NCI-H187 treated with DMSO at 0.1 percent for 48 hours (cell line): ENCODE measurements at places on chromosomes 16 and 17.

DNA sequence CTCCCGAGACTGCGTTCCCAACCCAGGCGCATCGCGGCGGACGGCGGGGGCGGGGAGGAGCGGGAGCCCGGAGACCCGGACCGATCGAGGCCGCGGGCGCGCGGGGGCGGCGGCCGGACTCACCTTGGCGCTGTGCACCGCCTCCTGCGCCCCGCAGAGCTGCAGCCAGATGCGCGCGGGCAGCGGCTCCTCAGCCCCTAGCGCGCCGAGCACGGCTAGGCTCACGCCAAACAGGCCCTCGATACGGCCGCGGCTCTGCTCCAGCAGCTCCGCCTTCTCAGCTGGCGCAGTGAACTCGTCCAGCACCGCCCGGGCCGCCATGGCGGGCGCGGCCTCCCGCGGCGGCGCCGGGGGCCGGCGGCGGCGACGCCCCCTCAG, 339 bp downstream of the N4BP1 start:
- DNase-seq: no peak

GRCh38 chr17:60398227-60398959, 6.5 kb upstream of the USP32 start:
- no peak for DNase-seq

- no peak for DNase-seq
Observed at GRCh38 chr17:36933512-36934143, 3.6 kb upstream of the LHX1 start.

DNA sequence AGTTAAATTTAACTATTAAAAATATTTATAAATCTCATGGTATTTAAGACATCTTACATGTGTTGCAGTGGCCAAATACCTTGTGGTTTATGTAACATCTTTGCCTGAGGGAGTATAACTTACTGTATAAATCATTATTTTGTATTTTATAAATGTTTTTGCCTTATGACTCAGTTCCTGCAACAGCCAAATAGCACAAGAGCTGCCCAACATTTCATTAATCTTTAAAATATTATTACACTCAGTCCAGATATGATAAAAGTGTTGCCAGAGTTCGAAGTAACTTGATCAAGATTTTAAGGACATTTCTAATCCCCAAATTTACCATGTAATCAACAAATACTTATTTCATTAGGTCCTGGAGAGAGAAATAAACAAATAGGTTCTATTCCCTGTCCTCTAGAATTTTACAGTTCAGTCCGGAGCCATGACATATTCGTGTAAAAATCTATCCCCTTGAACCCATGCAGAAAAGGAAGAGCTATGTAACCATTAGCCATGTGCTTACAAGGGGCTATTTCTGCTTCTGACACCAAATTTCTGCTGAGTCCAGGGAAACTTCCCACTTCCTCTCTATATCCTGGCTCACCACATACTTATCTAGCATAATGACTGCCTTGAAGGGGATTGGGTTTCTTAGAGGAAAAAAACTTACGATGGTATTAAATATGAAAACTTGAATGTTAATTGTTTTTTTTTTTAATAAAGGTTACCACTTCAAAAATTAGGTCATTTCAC, 44.0 kb downstream of the IRX6 start:
- no peak for DNase-seq

GRCh38 chr17:70374496-70374895, 205.2 kb downstream of the KCNJ2 start:
- DNase-seq: no peak

DNA sequence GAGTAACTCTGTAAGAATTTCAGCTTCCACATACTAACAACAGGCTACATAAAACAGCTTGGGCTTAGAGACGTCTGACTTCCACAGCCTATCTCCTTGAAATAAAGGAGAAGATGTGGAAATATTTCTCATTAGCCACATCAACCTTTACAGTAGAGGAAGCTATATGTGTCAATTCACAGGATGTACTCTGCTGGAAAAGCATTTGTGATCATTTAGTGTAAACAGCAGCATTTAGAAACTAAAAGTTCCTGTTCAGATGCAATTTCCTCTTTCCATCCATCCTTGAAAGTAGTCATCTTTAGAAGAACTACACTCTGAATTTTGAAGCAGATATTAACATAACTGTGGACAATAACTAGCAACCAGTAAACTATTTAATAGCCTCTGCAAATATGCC, 46.2 kb downstream of the XPO6 start:
- DNase-seq: no peak

DNA sequence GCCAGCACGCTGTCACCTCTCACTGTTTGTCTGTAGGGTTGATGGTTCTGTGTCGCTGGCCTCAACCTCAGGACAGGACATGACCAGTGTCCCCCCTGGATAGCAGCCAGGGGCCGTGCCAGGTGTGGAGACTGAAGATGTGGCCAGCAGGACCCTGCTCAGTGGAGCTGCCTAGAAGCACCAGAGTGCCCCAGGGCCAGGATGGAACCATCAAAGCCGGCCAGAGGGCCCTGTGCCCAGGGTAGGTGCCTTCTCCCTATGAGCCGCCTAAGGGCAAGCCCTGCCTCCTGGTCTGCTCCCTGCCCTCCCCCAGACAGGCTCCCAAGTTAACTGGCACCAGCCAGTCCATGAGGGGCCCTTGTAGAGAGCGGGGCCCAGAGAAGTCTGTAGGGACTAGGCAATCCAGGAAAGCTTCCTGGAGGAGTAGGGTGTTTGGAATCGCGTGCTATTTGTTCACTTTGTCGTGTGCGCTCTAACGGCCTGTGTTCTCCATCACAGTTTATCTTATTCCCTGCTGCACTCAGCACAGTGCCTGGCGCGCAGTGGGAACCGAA, 546 bp upstream of the NDUFB10 start:
- no peak for DNase-seq

DNA sequence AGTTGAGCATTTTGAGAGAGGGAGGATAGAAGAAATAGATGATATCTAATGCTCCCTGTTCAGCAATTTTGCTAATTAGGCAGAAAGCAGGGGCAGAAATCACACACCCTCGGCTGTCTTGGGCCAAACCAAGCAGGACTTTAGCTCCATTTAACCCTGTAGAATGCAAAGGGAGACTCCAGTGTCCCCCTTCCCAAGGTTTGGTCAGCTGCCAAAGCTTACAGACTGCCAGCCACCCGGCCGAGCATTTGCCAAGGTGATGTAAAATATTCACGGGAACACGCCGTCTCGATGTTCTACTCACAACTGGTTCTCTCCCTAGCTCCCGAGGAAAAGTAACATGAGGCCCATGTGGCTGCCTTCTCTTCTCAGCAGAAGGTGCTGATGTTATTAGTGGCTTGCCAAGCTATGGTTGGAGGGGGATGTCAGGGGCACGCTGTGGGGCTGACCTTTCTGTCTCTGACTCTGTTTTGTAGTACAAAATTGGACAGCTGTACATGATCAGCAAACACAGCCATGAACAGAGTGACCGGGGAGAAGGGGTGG, 155.3 kb downstream of the PITPNC1 start:
- no peak for DNase-seq

- DNase-seq: no peak
Observed at GRCh38 chr17:9268546-9268945, 247.2 kb downstream of the NTN1 start.

GRCh38 chr17:57762452-57763395, 17.6 kb upstream of the CCDC182 start:
- no peak for DNase-seq

DNA sequence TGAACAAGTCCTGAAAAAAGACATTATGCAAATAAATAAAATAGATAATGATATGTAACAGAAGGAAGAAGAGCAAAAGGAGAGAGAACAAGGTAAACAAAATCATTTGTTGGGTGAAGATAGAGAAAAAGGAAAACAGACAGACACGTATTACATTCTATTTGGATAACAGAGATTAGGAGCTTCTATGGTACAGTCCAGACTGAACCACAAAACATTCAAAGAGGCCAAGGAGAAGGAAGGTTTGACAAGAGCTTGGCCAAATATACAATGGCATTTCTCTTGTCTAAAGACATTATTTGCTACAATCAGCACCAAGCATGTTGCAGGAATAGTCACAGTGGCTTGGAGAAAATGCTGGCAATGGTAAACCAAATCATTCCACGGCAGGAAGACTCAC, 29.2 kb downstream of the SMG6 start:
- DNase-seq: no peak

DNA sequence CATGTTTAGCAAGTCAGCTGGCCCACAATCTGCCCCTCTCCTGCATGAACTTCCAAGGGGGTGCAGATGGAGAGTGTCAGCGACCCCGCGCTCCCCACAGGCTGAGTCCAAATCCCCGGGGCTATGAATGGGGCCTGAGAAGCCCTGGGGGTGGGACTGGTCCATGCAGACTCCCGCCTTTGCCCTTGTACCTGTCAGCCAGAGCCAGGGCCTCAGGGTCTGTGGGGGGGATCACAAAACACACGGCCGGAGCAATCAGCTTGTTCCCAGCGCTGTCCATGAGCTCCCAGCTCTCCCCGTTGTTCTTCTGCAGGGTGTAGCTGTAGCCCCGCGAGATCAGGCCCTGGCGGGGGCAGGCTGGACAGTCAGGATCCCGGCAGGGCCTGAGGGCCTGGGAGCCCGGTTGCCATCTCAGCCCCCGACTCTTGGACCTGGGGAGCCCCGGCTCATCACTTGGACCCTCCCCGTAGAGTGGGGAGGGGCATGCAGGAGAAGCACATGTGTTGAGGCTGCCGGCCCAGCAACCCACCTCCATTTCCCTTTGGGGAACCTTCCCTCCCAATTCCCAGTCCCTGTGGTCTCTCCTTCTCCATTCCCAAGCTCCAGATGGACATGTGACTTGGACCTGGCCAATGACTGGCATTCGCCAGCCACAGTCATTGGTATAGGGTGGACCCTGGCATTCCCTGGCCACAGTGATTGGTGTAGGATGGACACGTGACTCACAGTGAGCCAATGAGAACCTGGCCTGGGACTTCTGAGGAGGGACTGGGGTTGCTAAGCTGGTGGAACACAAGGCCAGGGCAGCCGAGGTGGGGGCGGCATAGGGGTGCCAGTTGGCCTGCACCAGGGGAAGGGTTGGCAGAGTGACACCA, 42.4 kb downstream of the PPL start:
- no peak for DNase-seq

- no peak for DNase-seq
Observed at GRCh38 chr16:65950211-65950610, 416.3 kb upstream of the CDH5 start.

DNA sequence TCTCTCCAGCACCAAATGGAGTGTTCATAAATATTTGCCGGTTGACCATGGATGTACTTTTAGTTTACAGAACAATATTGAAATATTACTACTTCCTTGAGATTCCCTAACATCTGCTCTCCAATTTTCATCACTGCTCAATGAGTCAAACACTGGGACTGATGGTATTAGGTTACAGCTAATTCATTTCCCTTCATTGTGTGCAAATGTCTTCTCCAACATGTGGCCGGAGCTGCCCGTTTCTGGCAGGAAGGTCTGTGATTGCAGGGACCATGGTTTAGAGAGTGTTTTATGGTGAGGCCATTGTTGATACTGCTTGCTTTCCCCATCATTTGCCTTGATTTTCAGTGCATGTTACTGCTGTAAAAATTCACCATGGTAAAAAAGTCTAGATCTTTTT, 209.3 kb downstream of the HS3ST3B1 start:
- no peak for DNase-seq

- DNase-seq: no peak
Observed at GRCh38 chr17:1616101-1616500, 12.5 kb downstream of the SLC43A2 start.

DNA sequence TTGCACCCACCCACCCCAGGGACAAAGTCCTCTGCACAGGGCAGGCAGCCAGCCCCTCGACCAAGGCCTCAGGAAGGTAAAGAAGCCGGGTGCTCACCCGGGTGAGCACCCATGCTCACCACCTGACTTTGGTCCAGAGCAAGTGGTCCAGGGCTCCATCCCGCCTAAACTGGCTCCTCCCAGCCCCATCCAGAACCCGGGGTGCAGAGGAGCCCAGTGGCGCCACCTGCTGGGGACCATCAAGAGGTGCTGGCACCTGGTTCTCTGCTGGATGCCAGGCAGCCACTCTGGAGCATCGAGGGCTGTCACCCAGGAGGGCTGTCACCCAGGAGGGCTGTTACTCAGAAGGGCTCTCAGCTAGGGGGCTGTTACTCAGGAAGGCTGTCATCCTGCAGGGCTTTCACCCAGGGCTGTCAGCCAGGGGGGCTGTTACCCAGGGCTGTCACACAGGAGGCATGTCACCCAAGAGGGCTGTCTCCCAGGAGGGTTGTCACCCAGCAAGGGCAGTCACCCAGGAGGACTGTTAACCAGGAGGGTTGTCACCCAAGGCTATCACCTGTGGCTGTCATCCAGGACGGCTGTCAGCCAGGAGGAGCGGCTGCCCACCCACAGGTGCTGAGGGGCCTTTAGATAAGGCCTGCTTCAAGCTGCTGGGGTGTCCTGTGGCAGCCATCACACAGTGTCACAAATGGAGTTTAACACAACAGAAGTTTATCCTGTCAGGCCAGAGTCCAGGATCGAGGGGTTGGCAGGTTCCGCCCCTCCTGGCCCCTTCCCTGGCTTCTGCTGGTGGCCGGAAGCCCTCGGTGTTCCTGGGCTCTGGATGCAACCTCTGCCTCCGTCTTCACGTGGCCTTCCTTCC, 98.5 kb downstream of the TNFRSF13B start:
- DNase-seq: no peak

DNA sequence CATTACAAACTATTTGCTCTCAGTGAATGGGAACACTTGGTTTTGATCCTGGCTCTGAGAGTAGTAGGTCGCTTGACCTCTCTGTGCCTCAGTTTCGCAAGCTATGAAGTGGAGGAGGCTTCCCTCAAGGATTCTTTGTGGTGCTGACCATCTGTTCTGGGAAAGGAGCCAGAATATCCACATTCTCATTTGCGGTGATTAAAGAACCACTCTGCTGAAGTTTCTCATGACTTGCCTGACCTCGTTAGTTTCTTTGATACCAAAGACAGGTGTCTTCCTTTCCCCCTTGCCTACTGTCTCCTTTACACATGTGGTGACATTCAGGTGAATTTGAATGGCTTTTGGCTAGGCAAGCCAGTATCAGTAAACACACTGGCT, 116.0 kb downstream of the SNX29 start:
- DNase-seq: no peak

GRCh38 chr17:70343114-70343513, 173.8 kb downstream of the KCNJ2 start:
- no peak for DNase-seq

DNA sequence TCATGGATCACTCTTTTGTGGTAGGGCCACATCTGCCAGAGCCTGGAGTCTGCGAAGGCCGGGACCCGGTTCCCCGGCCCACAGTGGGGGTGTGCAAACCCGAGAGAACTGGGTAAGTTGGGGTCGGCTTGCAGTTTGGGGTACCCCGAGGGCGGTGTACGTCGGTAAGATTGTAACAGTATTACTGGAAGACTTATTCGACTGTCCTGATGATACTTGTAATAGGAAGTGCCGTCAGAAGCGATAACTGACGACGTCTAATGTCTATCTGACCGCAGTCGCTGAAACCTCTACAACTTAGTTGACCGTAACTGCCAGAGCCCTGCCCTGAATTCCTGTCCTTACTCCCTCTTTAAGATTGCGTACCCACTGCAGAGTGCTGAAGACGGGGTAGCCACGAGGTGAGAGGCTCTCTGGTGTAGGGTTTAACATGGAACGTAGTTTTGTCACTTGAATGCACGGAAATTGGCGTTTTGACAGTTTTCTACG, 24.0 kb downstream of the TRPV2 start:
- DNase-seq: no peak

- no peak for DNase-seq
Observed at GRCh38 chr17:17661834-17662385, 19.3 kb upstream of the RAI1 start.
